Left renal cortex interstitium (tissue), 4 donors: ENCODE measurements at places on chromosomes 2 and 18. TPM values are rescaled to one million over a fixed set of nuclear protein-coding genes. Genes with fewer than 3 reads are reported as not detected.

Gene TFCP2L1
- 53.4 TPM for polyA plus RNA-seq

Gene LRP1B
- 0.82 TPM for polyA plus RNA-seq

Gene TUBA4B
- 0.82 TPM for polyA plus RNA-seq

Gene CTAGE1
- not detected for polyA plus RNA-seq

GRCh38 chr2:71839826-71840225, 307.8 kb downstream of the CYP26B1 start:
- DNase-seq: no peak

DNA sequence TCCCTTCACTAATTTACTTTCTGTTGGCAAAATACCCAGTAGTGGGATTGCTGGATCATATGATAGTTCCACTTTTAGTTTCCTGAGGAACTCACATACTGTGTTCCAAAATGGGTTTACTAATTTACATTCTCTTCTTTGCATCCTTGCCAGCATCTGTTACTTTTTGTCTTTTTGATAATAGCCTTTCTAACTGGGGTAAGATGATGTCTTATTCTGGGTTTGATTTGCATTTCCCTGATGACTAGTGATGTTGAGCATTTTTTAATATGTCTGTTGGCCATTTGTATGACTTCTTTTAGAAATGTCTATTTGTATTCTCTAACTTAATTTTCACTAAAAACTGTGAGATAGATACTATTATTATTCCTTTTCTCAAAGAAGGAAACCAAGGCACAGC, 411.7 kb downstream of the SOCS6 start:
- no peak for DNase-seq

DNA sequence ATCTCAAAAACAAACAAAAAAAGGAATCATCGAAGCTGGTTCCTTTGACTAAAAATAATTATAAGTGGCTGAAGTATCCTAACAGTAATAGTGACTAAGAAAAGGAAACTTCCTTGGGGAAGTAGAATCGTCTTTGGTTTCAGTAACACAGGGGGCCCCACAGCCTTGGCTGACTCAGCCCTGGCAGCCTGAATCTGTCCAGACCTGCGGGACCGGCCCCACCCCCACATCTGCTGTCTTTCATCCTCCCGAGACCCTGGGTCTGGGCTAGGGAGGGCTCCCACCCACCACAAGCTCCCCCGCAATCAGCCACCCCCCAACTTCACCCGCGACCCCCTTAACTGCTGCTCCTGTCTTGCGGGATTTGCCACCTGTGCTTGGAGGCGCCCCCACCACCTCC, 1452.6 kb upstream of the ACVR2A start:
- no peak for DNase-seq

GRCh38 chr18:23149570-23149969, 14.3 kb downstream of the CABLES1 start:
- DNase-seq: no peak

GRCh38 chr2:62197011-62197924, 1.4 kb downstream of the B3GNT2 start:
- no peak for DNase-seq

- no peak for DNase-seq
Observed at GRCh38 chr2:201267278-201268030, 7.1 kb downstream of the CASP8 start.

GRCh38 chr2:69291721-69292120, 95.3 kb downstream of the GFPT1 start:
- no peak for DNase-seq
